ENCODE measurements at places on chromosomes 4 and X.

GRCh38 chr4:113878668-113879067, 100.8 kb downstream of the ARSJ start:
- DNase-seq, result no peak

GRCh38 chr4:150972592-150972991, 42.5 kb downstream of the LRBA start:
- no peak for DNase-seq

- no peak for DNase-seq
Observed at GRCh38 chrX:81708487-81708886, 506.6 kb downstream of the SH3BGRL start.

GRCh38 chrX:10952619-10953018, 158.5 kb upstream of the HCCS start:
- no peak for DNase-seq

Measured in SW 1271 (cell line).